ENCODE measurements at places on chromosomes 16 and 17. TPM values are rescaled to one million over a fixed set of nuclear protein-coding genes. Genes with fewer than 3 reads are reported as not detected.
A peak's percentile ranks its signal among the peaks of the same experiment; 100 is the strongest.

DNA sequence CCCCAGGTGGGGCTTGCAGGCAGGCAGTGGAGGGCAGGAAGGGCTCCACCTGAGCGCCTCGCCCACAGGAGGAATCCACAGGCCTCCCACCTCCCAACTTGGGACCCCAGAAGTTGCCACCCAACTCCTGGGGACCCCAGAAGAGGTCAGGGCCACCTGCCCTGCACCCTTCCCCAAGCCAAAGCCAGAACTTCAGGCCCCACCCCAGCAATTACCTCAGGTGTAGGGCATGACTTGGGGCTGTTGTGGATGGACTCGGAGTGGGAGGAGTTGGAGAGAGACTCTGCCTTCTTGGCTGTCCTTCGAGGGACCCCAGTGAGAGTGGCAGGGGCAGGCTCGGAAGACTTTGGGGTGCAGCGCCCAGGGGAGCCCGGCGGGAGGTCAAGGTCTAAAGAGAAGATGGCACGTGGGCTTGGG is 10.5 kb downstream of the TSPOAP1 start:
- no peak for DNase-seq

- peak; percentile 44 for DNase-seq
Observed at GRCh38 chr17:42849451-42850181, 1.4 kb upstream of the AOC3 start.

The CAPN15 gene
- total RNA-seq: 19.6 TPM

DNA sequence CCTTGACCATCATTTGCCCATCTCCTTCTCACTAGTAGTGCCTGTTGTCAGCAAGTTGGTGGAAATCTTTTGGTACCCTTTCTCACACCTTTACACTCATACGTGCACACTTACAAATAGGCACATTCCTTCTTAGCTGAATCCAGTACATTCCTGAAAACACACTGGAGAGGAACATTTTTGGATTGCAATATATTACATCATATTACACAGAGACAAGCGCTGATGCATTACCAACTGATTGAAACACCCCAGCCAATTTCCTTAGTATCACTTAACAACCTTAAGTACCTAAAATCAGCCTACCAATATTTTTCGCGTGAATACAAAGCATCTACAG is 64.1 kb downstream of the PLCG2 start:
- no peak for DNase-seq

- no peak for DNase-seq
Observed at GRCh38 chr17:57957886-57958285, 2.7 kb upstream of the CUEDC1 start.

The NHLRC4 gene
- not detected for total RNA-seq

DNA sequence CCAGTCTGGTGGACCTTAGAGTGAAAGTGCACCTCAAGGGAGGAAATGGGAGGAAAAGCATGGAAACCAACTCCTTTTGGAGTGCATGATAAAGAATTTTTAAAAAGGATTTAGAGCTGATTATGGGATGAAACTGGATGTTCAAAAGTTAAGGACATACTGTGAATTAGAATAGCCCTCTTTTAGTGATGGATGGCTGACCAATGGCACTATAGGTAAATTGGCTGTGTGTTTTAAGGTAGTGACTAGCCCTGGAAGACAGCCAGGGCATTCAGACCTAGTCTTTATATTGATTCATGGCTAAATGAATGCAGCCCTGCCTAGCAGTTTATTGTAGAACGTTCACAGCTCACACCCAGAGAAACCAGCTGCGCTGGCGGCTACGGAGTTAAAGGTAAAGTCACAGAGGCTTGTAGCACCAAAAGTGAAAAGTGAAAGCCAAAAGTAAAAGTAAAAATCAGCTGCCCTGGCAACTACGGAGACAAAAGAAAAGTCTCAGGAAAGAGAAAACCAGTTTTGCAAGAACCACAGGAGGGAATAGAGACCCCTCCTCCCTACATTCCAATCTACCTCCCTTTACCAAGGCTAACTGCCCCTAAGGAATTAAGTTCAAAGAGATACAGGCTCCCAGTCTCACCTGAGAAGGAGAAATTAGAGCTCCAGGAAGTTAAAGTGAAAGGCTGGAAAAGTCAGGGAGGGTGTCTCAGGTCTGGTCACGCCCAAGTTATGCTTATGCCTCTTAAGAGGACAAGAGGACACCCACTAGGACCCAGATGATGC is 21.8 kb downstream of the ACSM1 start:
- peak; percentile 80 for DNase-seq

Data from thyroid gland (tissue), 4 donors.